ENCODE measurements at places on chromosomes 1 and 21. TPM values are rescaled to one million over a fixed set of nuclear protein-coding genes. Genes with fewer than 3 reads are reported as not detected.

Gene CD1E
- total RNA-seq: not detected

Gene TRIM62
- 3.2 TPM for total RNA-seq

Gene LINGO4
- total RNA-seq: not detected

Gene TMOD4
- total RNA-seq: not detected

Gene C1orf167
- total RNA-seq: not detected

Gene PAPPA2
- 0.14 TPM for total RNA-seq

Gene CD58
- total RNA-seq: 15.5 TPM

Gene SASS6
- total RNA-seq: 8.2 TPM

- no peak for DNase-seq
Observed at GRCh38 chr1:107141491-107142126, 770 bp downstream of the NTNG1 start.

- no peak for DNase-seq
Observed at GRCh38 chr1:248686815-248687214, 15.8 kb downstream of the OR14I1 start.

- DNase-seq: no peak
Observed at GRCh38 chr1:64062941-64063581, 140.4 kb upstream of the UBE2U start.

GRCh38 chr1:94199398-94199797 lies 38.0 kb downstream of the ARHGAP29 start:
- no peak for DNase-seq

GRCh38 chr1:172969611-172970010 lies 81.1 kb downstream of the TNFSF18 start:
- no peak for DNase-seq

DNA sequence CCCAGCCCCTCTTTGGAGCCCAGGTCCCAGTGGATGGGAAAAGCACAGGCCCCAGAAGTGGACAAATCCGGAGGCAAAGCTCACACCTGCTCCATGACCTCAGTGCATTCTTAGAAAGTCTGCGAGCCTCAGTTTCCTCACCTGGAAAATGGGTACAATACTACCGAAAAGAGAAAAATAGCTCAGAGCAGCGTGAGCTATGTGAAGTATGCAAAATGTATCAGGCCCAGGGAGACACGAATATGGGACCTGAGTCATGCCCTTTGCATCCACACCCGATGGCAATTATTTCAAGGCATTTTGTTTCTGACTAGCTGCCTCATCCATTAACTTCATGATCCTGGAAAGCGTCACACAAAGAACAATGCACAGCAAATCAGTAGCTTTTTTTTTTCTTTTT lies 9.2 kb downstream of the ALDH4A1 start:
- no peak for DNase-seq

DNA sequence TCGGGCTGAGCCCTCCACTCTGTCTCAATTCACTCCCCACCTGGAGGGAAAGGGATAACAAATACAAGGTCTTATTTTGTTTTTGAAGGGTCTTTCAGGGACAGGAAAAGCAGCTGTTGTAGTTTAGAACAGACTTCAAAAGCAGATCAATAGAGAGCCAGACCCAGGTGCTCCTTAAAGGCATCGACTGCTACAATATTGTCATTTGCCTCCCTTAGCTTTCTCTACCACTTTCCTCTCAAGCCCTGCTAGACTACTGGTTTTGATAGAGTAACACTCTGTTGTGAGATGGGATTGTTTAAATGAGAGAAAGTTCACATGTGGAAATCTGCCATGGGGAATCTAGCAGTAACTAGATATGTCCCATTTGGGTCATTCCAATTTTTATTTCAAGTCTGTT lies 24.0 kb downstream of the RGS7 start:
- DNase-seq: no peak

- DNase-seq: no peak
Observed at GRCh38 chr1:41731516-41732030, 187.1 kb downstream of the HIVEP3 start.

GRCh38 chr1:210635108-210635507 lies 306.4 kb downstream of the HHAT start:
- no peak for DNase-seq

DNA sequence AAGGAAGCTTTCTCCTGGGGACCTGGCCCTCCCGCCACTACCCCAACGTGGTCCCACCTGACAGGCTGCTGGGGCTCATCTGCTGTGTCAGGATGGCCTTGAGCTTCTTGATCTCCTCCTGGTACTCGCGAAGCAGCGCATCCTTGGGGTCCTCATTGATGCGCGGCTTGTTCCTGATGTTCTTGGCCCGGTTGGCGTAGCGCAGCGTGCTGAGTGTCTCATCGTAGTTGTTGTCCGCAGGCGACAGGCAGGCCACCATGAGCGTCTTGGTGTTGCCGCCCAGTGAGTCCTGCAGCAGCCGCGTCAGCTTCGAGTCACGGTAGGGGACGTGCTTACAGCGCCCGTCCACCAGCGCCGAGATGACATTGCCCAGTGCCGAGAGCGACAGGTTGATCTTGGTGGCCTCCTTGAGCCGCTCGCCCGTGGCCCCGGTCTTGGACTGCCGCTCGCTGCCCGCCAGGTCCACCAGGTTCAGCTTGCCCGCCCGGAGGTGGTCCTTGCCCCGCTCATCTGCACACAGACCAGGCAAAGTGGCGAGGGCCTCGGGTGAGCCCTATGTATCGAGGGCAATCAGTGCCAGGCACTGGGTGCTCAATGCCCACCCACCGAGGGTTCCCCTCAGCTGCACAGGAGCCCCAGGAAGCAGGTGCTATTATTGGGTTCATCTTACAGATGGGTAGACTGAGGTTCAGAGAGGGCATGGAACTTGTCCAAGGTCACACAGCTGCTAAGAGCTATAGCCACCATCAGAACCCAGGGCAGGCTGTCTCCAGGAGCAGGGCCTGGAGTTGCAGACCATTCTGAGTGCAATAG lies 13.2 kb downstream of the KIF17 start:
- DNase-seq: no peak

GRCh38 chr1:19622204-19622603 lies 21.9 kb upstream of the NBL1 start:
- peak; percentile 77 for DNase-seq

DNA sequence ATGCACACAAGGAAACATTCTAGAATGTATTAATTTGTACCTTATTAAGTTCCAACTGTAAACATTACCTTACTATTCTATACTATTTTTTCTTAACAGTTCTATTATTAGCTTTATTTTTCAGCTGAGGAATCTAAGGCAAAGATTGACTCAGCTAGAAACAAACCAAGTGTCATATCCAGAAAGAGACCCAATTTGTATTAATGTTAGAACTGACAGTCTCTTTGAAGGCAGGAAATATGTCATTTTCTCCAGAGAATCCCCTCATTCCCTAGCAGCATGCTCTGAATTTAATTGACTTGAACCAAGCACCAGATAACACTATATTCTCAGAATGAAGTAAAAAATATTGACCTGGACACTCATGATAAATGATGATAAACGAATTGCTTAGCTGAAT lies 81.4 kb upstream of the PLPPR5 start:
- DNase-seq: no peak

GRCh38 chr1:113389359-113389952 lies 859 bp upstream of the MAGI3 start:
- no peak for DNase-seq

DNA sequence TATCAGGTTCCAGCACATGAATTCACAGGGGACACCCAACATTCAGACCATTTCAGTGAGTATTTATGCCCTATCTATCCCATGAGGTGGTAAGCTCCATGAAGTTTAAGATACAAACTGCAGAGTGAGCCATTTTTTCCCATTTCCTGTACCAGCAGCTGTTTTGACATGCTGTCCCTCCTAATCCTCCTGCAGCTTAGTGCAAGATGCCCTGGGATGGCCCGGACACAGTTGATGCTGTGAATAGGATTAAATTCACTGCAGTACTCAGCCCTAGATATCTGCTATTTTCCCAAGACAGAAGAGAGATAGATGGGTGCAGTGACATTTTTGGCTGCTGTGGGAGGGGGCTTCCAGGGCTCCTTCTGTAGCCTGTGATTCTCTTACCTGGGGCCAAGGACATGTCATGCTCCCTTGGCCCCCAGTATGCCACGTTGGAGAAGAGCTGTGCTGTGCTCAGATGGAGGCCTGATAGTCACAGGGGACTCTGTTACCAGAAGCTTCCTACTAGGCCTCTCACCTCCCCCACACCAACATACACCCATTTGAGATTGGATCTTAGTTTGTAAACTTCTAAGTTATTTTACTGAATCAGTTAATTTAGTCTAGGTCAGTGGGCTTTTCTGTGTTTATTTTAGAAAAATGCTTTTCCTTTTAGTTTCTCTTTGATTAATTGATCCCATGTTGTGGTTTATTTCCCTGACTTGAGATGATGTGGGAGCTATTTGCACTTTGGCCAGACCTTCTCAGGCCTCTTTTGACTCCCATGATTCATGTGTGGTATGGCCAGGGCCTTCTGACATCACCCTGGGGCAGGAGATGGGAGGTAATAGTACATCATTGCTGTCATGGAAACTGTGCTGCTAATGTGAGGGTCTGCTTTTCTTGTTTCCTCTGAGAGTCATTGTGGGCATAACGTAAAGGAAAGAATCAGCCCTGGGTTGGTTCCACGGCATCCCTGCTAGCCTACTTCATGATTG lies 92.6 kb downstream of the ST3GAL3 start:
- no peak for DNase-seq

DNA sequence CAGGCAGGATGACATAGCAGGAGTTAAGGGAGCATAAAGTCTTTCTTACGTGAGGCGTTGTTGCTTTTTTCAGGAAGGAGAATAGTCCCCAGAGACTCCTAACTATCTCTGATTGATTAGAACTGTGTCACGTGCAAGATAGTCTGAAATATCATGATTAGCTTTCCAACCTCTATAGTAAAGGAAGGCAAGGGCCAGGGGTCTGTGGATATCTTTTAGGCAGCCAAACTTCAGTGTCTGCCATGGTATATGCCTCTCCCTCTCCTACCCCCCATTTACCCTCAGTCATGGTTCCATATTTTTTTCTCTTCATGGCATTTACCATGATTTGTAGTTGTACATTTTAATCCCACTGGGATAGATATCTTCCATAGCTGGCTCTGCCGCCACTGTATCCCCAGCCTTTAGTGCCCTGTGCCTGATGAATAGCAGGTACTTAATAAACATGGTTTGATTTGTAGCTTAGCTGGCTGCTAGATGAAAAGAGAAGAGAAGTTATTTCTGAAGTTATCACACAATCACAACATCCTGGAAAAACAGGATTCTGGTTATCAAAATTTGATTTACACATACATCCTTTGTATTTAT lies 318.7 kb upstream of the ST6GALNAC5 start:
- DNase-seq: no peak

DNA sequence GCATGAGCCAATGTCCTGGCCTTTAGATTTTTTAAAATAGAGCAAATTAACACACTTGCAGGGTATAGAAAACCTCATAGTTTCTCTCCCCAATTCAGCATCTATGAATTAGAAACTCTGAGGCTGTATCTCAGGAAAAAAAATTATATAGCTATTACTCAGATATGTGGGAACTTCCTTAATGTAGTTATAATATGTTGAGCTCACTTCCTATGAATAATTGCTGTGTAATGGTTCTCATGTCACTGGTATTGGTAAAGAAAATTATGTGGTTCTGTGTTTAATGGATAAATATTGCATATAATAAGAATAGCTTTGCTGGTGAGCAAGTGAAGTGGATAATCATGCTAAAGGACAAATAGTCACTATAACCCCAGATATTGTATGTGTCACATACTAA lies 2019.8 kb downstream of the NCAM2 start:
- no peak for DNase-seq

DNA sequence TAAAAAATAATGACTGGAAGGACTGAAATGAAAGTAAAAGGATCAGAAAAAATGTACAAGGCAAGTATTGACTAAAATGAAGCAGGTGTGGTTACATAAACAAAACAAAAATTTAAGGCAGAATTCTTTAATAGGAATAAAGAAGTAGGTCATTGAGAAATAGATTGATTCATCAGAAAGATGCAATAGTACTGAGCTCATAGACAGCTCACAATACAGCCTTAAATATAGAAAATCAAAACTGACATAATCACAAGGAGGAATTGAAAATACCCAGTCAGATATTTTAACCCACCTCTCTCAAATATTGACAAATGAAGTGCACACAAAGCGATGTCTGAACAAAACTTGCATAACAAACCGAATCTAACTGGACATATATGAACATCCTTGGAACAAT lies 366.8 kb upstream of the DPYD start:
- no peak for DNase-seq

DNA sequence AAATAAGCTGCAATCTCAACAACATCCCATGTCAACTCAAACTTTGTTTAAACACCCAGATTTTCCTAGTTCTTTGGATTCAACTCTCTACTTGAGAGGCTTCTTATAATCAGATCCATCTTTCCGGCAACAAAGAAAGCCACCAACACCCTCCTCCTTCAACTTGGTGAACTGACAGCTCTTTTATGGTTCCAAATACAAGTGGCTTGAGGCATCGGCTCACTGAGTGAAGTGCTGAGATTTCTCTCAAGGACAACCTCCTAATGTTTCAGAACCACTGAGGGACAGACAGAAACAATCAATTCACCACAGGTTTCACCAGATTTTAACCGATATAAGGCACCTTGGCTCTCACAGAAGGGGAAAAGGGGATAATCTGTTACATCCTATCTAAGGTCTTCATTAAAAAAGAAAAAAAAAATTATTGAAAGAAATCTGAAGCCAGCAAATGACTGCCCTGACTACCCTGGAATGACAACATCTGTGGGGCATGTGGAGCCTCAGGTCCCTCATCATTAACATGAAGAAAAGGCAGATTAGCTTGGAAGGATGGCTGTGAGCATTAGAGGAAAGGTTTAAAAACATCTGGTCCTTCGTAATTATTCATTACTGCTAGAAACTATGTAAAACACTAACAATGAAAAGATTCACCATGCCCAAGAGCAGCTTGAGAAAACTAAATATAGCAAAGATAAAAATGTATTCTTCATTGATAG lies 50.9 kb downstream of the PTPN14 start:
- DNase-seq: no peak

DNA sequence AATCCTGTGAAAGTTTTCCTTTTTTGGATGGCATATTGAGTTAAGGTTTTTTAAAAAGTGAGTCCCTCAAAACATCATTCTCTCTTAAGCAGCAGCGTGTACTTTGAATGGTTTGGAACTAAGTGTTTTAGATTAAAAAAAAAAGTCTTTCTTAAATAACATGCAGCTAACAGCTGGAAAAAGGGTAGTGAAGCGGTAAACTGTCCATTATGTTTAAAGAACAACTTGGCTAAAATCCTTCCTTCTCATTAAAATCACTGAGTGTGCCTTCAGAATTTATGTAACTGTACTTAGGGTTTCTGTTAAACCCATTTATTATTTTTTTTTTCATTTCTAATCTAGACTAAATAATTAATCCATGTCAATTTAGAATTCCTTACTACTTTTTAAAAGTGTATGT lies 254.2 kb upstream of the ADAMTS5 start:
- DNase-seq: no peak

GRCh38 chr1:56585985-56586384 lies 6.6 kb upstream of the PLPP3 start:
- DNase-seq: no peak

- DNase-seq: no peak
Observed at GRCh38 chr1:209375097-209375496, 208.4 kb upstream of the CAMK1G start.
